ENCODE measurements at places on chromosomes 4 and X.
A peak's percentile ranks its signal among the peaks of the same experiment; 100 is the strongest.

- no peak for DNase-seq
Measured at GRCh38 chr4:1815096-1815996, 22.3 kb downstream of the FGFR3 start.

DNA sequence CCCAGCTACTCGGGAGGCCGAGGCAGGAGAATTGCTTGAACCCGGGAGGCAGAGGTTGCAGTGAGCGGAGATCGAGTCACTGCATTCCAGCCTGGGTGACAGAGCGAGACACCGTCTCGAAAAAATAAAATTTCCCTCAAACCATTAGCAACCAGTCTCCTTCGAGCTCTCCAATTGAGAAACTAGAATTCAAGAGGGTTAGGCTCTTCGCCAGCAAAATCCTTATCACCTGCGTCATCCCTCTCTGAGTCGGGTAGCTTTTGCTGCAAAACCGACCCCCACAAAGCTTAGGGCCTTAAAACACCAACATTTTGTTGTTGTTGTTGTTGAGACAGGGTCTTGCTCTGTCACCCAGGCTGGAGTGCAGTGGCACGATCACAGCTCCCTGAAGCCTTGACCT is 75.1 kb upstream of the DDX3X start:
- DNase-seq = no peak

- DNase-seq = peak; percentile 58
Measured at GRCh38 chr4:153115322-153116290, 88.6 kb upstream of the TRIM2 start.

DNA sequence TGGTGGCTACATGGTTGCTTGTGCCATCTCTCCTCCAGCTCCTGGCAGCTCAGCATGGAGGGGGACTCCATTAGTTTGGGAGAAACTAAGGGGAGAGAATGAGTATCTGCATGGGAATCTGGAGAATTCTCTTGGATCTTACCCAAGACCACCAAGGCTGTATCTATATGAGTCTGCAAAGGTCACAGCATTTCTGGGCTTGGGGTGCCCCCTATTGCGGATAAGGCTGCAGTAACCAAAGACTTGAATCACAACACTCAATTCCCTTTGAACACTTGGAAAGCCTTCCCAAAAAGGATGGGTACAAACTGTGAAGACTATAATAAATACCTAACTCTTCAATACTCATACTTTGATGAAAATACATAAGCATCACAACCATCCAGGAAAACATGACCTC is 623.5 kb upstream of the NR3C2 start:
- DNase-seq = no peak

- DNase-seq = no peak
Measured at GRCh38 chr4:123116412-123116811, 194.0 kb upstream of the NUDT6 start.

- DNase-seq = no peak
Measured at GRCh38 chr4:66688674-66689073, 856.6 kb downstream of the CENPC start.

DNA sequence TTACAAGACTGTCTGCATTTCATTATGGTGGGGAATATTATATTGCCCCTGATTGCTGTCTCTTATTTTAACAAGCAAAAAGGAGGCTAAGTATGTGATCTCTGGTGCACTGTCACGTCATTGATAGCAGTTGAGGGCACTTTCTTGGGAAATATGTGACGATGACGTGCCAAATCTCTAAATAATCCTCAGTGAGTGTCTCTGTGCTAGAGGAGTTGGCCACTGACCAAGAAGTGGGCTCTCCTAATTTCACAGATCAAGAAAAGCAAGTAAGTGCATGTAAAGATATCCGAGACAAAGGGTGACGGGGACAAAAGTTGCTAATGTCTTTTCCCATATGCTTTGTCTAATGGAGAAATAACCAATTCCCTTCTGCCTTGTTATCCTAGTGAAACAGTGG is 487.4 kb upstream of the TENM3 start:
- no peak for DNase-seq

GRCh38 chrX:118631586-118631985 is 95.8 kb upstream of the IL13RA1 start:
- no peak for DNase-seq

DNA sequence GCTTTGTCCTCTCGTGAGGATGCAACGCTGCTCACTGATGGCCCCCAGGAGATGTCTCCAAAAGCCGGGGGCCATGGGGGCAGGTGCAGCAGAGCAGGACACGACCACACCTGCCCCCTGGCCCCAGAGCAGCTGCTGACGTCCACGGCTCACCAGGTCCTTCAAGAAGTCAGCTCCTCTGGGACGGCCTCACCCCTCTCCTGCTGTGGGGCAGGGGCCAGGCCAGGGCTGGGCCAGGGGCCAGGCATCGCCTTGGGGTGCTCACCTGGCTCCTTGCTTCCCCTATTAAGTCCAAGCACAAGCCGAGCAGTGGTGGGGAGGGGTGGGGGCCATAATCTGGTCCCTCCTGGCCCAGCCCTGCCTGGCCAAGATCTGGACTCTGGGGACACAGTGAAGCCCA is 28.6 kb upstream of the MXD4 start:
- no peak for DNase-seq

- no peak for DNase-seq
Measured at GRCh38 chrX:23372220-23372902, 37.7 kb downstream of the PTCHD1 start.

DNA sequence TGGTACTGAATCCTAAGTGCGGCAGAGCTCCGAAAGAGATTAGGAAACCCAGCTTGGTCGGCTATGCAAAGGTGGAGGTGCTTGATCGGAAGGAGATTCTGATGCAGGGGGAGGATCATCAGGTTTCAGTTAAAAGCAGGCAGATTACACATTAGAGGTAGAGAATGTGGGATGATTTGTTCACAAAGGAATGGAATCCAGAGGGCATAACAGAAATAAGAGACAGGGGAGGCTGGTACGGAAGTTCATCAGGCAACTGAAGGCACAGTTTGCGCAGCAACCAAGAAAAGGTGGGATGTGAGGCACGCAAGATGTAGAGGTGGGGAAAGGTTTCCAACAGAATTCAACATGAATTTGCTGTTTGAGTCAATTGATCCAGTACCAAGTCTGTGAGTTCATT is 424 bp upstream of the ZNF330 start:
- DNase-seq = peak; percentile 65

DNA sequence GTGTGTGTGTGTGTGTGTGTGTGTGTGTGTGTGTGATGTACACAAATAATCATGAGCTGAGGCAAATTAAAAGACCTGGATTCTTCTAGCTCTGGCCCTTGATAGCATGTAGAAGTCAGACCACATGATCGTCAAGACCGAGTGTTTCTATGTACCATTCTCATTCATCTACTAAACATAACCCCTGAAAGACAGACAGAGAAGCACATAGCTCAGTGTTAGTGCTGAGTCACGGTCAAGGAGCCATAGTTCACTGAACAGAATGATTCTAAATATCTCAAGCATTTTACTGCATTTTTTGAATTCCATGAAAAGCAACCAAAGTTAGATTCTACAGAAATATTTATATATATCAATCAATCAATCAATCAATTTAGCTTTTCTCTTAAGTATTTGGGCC is 412.3 kb upstream of the CXorf51A start:
- DNase-seq = no peak
